Stimulated activated CD8-positive, alpha-beta memory T cell treated with anti-CD3 and anti-CD28 coated beads, Interleukin-15, amount 100 ng/mL, for 24 hours (primary cell): ENCODE measurements at places on chromosomes 1 and 21.

DNA sequence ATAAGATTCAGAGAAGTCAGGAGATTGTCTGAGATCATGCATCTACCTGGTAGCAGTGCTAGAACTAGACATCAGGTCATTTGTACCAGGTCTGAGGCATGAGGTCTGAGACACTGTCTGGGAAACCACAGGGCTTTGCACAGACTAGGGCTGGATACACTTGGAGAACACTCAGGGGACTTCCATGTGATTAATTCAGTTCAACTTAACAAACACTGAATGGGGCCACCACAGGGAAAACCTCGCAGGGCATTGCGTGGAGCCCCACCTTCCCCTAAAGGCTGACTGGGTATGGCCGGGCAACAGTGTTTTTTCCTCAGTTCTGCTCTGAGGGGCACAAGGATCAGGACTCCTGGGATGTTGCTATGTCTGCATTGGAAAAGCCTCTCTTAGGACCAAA lies 86.5 kb upstream of the WARS2 start:
- no peak for DNase-seq

DNA sequence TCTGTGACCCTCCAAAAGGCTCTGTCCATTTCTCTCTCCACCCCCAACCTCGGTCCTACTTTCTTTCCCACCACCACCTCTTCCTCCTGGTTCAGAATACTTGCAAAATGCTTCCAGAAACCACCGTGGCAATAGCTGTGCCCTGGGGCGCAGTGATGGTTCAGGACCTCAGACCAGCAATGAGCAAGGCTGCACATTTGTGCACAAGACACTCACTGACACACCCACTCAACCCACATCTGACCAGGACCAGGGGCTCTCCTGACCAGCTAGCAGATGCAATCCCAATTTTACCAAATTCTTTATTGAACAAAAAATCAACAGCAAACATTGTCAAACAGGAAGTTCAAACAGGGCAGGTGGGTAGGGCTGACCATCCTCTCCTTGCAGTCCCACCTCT lies 25.7 kb downstream of the SPOCD1 start:
- no peak for DNase-seq

DNA sequence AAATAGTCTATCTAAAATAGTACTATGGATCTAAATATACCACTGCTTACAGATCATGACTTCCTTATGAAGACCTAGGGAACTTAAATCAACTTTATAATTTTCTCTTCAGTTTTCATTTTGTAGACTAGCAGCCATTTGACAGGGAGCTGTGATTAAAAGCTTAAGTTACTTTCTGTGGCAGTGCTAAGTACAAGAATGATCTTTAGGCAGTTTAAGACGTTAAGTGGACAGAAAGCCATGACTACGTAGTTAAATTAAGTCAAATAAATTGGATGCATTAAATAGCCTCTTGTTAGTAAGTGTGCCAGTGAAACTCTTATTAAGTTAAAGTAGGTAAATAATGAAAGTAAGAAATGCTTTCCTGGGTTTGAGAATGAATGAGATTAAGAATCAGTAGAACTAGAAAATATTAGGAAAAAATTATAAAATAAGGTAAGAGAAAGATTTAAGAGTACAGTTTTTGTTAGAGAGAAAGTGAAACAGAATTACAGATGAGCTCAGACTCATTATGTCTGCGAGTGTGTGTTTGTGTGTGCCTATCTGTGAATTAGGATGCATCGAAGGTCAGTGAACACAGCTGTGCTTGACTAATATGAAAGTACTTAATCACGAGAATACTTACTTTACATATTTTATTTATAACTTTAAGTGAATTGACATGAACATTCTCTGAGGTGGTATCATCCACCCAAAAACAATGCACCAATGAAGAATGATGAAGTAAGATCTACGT lies 336.9 kb downstream of the KCNT2 start:
- no peak for DNase-seq

- no peak for DNase-seq
These were observed 28.1 kb downstream of the KCNA10 start for GRCh38 chr1:110490791-110491451.

GRCh38 chr1:208841436-208841835 lies 597.3 kb upstream of the PLXNA2 start:
- no peak for DNase-seq

DNA sequence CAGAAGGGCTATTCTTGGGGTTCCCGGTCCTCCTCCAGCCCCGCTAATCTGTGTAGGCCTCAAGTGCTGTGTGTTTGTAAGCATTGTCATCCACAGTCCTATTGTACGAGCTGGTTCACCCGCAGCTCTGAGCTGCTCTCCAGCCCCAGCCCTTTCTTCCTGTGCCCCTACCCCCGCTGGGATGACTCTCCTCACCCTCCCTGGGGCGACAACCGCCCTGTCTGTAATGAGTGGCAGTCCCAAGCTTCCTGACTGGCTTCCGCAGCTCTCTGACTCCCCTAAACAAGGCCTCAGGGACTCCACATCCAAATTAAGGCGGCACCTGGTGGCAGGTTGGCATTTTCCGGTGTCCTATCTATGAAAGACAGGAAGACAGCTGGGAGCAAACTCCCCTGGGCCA lies 45.8 kb downstream of the TFF3 start:
- DNase-seq, result no peak

- DNase-seq, result no peak
These were observed 175.1 kb upstream of the CSF3R start for GRCh38 chr1:36657826-36658225.

DNA sequence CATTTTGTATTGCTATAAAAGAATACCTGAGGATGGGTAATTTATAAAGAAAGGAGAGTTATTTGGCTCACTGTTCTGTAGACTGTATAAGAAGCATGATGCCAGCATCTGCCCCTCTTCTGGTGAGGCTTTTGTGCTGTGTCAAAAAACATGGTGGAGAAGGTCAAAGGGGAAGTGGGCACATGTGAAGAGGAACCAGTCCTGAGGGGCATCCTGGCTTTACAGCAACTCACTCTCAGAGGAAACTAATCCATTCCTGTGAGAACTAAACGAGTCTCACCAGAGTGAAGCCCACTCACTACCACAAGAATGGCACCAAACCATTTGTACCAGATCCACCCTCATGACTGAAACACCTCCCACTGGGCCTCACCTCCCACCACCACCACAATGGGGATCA lies 18.8 kb upstream of the SELP start:
- DNase-seq, result no peak

DNA sequence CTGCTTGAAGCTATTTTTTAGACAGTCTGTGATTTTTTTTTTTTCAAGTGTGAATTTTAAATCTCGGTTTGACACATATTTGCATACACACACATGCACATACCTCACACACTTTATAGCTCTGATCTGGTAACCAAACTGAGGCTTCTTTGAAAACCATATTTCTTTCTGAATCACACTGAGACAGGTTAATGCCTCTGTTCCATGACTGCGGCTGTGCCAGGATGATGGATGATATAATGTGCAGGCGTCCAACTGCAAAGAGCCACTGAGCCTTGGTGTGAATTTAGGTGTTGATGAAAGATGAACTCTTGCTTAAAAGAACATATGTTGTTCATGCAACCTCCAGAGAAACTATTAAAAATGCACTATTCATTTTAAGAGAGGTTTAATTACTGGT lies 504.0 kb upstream of the OLFM3 start:
- no peak for DNase-seq

- no peak for DNase-seq
These were observed 161.8 kb downstream of the DSCAM start for GRCh38 chr21:40685141-40685540.
